ENCODE measurements at places on chromosomes 3 and 15.

- peak; percentile 12 for DNase-seq
Observed at GRCh38 chr3:40505599-40506462, at the start of gene ZNF620. Gene ZNF620, plus strand, starts transcription at chr3:40506039. Its CDS starts 314 bp downstream, at chr3:40506353.

DNA sequence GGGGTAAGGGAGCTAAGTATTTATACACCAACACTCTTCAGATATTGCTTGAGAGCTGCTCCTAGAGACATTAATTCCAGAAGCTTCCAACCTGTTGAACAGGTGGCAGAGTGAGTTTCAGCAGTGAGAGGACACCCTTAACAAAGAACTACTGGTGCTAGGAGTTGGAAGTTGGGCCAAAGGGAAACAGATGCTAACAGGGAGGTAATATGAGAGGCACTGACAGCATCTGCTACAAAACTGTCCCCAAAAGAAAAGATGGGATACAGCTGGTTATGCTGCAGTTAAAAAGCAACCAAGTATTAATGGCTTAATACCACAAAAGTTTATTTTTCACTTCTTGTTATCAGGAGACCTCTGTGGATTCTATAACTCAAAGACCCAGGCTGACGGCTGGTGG lies 104.5 kb upstream of the SATB1 start:
- no peak for DNase-seq

- DNase-seq, result no peak
Observed at GRCh38 chr15:65533057-65533756, 2.9 kb downstream of the HACD3 start.

GRCh38 chr3:121817753-121818152 lies 17.1 kb downstream of the IQCB1 start:
- no peak for DNase-seq

GRCh38 chr3:50258979-50259378 lies 10.0 kb upstream of the SEMA3B start:
- no peak for DNase-seq

DNA sequence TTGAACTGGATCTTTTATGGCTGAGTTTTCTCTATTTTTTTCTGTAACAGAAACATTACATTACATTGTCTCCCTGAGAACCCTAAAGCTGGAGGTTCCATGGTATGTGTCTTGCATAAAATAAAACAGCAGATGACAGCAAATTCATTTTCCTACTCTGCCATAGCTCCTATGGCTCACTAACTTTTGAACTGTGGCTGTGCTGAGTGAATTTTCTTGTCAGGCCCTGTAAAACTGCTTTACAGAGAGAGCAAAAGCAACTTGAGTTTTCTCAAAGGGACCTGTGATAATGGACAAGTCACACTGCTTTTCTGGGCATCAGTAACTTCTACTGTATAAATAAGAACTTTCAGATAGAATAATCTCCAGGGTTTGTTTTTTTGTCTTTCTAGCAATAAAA lies 129.9 kb upstream of the TSC22D2 start:
- no peak for DNase-seq

DNA sequence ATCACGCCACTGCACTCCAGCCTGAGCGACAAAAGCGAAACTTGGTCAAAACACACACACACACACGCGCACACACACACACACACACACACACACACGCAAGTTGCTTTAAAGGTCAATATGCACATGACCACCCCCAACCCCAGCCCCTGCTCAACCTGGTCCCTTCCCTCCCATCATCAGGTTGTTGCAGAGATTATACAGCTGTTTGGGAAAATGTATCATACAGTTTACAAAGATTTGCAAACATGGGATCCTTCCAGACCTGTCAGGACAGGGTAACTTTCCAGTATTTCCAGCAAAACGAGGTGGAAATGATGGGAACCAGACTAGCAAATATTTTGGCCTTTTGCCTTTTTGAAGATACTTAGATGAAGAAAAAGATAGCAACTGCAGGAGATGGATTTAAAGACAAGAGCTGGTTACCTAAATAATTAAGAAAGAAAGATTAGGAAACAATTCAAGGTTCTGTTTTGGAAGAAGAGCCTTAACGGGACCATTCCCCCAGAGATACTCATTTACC lies 80.2 kb downstream of the TNIK start:
- no peak for DNase-seq

- DNase-seq, result no peak
Observed at GRCh38 chr3:189488241-189488767, 142.9 kb upstream of the TP63 start.

DNA sequence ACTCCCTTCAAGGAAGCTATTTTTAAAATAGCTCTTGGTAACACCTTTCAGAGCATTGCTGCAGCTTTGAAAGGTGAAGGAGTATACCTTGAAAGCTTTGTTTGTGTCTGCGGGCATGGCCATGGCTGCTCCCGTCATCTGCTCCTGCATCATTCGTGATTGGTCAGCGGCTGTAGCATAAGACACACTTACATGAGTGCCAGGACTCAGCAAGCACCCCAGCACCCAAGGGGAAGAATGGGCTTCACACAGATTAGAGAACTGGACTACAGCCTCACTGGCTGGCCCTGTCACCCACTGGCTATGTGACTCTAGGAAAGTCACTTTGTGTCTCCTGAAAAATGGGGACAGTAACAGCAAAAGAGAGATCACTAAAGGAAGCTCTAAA lies 17.0 kb downstream of the EMC3 start:
- DNase-seq, result no peak

GRCh38 chr3:187973977-187974870 lies 179.7 kb upstream of the LPP start:
- no peak for DNase-seq

DNA sequence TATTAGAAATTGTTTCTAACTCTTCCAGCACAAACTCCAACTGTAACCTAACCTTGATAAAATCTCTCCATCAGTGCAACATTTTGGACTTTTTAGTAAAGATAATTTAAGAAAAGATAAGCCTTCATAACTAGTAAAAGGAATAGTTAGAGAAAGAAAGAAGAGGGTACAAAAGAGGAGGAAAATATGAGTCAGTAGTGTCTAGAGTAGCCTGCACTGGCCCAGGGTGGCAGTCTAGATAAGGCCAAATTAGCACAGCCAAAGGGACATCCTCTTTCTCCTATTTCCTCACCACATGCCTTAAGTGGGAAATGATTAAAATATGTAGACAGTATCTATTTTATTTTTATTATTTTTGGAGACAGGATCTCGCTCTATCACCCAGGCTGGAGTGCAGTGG lies 3.7 kb downstream of the PROS1 start:
- no peak for DNase-seq

DNA sequence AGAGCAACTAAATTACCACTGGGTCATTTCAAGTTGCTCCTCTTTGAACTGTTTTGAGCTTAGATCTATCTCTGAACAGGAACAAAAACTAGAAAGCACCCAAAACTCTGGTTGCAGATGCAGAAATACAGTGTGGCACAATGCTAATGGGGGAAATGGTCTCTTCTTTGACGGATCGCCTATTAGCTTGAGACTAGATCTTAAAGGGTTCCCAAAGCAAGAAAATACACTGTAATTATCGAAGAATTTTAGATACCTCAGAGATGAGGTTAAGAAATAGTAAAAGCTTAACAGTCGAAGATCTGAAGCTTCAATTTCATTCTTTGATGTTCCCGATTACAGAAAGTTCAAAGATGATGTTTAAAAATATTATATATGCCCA lies 818 bp downstream of the PPP1R2 start:
- DNase-seq, result no peak

- no peak for DNase-seq
Observed at GRCh38 chr3:72782521-72782920, 65.7 kb downstream of the SHQ1 start.

- DNase-seq, result no peak
Observed at GRCh38 chr3:143875546-143875945, 27.3 kb upstream of the SLC9A9 start.

- no peak for DNase-seq
Observed at GRCh38 chr3:155185631-155186071, 105.5 kb downstream of the MME start.

DNA sequence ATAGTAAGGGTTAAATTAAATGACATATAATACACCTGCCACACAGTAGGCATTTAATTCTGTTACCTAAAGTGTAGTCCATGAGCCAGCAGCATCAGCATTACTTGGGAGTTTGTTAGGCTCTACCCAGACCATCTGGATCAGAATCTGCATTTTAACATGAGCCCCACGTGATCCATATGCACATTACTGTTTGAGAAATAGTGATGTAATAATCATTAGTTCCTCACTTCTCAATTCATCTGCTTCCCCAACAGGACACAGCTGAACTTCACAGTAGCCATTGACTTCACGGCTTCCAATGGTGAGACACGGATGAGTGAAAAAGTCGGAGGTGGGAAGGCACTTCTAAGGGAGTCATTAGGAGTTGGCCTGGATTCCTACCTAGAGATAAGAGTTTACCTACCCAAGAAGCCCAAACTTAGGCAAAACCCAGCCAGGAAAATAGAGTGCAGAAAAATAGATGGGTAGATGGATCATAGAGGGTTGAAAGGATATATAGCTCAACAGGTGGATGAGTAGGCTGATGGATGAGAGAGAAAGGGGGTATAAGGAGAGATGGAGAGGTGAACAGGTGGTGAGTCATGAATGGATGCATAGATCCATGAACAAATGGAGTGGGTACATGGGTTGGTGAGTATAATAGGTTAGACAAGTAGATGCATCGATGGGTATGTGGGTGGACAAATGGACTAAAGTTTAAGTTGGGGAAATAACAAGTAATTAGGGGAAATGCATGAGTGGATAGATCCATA lies 13.3 kb downstream of the CPNE9 start:
- DNase-seq, result no peak
